Pancreas (tissue), 10 donors: ENCODE measurements at places on chromosomes 3 and 15. TPM values are rescaled to one million over a fixed set of nuclear protein-coding genes. Genes with fewer than 3 reads are reported as not detected.

The MYH15 gene
- 0.19 TPM for total RNA-seq

The CP gene
- 1.7 TPM for total RNA-seq

The PYGO1 gene
- total RNA-seq = 2.2 TPM

The SATB1 gene
- 40.0 TPM for total RNA-seq

The DHX30 gene
- 21.0 TPM for total RNA-seq

The TRIM71 gene
- not detected for total RNA-seq

The KBTBD8 gene
- 0.20 TPM for total RNA-seq

The GP9 gene
- not detected for total RNA-seq

The CGNL1 gene
- 30.6 TPM for total RNA-seq

The PPP1R14D gene
- total RNA-seq = 0.23 TPM

The FHIT gene
- 8.4 TPM for total RNA-seq

- DNase-seq = no peak
These were observed 1.5 kb upstream of the SKIL start for GRCh38 chr3:170355738-170356595.

GRCh38 chr15:91940496-91941381 is 87.2 kb downstream of the SLCO3A1 start:
- DNase-seq = no peak

DNA sequence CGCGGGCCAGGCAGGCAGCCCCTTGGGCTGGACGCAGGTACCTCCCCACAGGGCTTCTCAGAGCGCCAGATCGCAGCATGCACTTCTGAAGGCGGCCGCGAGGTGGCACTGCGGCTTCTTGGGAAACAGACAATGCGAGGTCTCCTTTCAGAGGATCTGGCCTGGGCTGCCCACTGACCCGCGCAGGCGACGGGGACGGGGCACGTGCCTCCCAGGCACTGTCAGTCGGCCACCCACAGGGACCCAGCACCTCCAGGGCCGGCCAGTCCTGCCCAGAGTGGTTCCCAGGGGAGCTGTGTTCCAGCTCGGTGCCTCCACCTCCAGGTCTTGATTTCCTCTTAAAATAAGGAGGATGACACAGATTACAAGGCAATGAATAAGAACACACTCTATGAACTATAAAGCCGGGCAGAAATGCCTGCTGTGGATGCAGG is 24.4 kb upstream of the TXNRD3 start:
- peak; percentile 61 for DNase-seq

- DNase-seq = no peak
These were observed 20.4 kb downstream of the CFAP100 start for GRCh38 chr3:126414961-126415660.

- no peak for DNase-seq
These were observed 327.4 kb downstream of the SHQ1 start for GRCh38 chr3:72520690-72521308.

DNA sequence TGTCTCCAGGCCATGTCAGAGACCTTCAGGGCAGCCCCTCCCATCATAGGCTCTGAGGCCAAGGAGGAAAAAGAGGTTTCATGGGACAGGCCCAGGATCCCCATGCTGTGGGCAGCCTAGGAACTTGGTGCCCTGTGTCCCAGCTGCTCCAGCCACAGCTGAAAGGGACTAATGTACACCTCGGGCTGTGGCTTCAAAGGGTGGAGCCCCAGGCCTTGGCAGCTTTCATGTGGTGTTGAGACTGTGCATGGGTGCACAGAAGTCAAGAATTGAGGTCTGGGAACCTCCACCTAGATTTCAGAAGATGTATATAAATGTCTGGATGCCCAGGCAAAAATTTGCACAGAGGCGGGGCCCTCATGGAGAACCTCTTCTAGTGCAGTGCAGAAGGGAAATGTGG is 6.6 kb upstream of the SSR3 start:
- DNase-seq = no peak

DNA sequence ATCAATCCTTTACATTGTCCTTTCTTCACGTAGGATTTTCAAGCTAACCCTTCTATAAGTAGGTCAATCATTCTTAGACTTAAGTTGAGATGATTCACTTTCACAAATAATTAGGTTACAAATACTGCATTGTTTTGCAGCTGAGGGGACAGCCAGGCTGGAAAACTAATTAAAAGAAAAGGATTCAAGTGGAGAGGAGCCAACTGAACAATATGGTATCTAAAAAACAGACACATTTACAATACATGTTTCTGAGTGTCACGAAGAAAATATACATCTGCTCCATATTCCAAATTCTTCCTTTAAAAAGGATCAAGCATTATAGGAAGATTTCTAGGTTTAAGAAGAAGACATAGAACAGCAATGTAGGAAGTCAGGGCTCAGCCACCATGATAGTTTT is 70.2 kb downstream of the PEAK1 start:
- DNase-seq = no peak

DNA sequence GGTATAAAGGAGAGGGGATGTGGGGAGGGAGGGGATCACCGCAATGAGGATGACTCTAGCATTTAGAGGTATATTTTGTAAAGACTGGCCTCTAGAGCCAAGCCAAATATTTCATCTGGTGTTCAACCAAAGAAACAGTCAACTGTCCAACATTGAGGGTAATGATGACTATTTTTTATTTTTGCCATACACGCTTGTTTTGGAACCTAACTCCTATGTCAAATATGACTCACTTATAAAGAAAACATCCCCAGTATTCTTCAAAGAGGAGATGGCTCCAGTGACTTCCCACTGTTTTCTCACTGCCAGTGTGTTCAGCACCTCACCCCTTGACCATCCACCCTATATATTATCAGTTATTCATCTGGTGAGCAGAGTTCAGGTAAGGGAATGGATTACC is 77.3 kb downstream of the WNT5A start:
- no peak for DNase-seq

- DNase-seq = no peak
These were observed 28.4 kb upstream of the MEF2A start for GRCh38 chr15:99537344-99537743.

GRCh38 chr15:40251486-40252140 is 12.8 kb downstream of the PAK6 start:
- no peak for DNase-seq

GRCh38 chr15:67850994-67851571 is 11.2 kb upstream of the RNU6-1 start:
- DNase-seq = no peak

- DNase-seq = no peak
These were observed 249.5 kb upstream of the TRIM42 start for GRCh38 chr3:140428380-140428779.

DNA sequence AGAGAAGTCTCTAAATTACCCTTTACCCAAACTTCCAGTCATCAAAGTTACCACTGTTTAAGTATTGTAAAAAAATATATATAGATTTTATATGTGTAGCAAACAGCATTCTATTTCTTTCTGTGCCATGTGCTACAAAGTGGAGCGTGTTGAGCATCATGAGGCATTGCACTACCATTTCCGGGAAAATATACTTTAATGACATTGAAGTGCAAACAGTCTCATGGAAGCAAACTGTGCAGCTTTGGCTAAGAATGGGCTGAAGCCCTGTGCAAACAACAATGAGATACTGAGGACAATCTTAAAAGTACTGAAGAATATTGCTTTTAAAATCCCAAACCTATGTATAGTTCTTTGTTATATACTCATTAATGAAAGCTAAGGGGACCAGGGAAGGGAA is 6.5 kb upstream of the RPL22L1 start:
- DNase-seq = no peak

DNA sequence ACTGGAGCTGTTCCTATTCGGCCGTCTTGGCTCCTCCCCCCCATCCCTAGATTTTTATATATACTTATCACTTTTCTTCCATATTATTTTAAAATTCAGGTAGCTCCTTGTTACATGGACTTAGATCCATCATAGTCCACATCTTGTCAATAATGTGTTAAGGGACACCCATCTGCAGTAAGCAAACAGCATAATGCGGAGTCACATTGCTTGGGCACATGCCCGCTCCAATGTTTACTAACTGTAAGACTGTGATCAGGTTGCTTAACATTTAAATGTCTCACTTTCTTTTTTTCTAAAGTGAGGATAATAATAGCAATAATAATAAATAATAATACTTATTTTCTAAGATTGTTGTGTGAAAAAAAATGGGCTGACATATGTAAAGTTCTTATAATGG is 303.2 kb upstream of the SOX14 start:
- no peak for DNase-seq

DNA sequence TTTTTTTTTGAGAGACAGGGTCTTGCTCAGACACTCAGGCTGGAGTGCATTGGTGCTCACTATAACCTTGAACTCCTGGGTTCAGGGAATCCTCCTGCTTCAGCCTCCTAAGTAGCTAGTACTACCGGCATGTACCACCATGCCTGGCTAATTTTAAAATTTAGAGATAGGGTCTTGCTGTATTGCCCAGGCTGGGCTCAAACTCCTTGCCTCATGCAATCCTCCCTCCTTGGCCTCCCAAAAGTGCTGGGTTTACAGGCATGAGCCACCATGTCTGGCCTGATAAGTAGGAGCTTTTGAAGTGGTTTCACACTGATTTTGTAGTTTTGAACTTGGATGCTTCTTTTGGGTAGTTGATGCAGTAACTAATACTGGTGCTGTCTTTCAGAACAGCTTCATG is 7.8 kb downstream of the MAP2K1 start:
- DNase-seq = no peak

DNA sequence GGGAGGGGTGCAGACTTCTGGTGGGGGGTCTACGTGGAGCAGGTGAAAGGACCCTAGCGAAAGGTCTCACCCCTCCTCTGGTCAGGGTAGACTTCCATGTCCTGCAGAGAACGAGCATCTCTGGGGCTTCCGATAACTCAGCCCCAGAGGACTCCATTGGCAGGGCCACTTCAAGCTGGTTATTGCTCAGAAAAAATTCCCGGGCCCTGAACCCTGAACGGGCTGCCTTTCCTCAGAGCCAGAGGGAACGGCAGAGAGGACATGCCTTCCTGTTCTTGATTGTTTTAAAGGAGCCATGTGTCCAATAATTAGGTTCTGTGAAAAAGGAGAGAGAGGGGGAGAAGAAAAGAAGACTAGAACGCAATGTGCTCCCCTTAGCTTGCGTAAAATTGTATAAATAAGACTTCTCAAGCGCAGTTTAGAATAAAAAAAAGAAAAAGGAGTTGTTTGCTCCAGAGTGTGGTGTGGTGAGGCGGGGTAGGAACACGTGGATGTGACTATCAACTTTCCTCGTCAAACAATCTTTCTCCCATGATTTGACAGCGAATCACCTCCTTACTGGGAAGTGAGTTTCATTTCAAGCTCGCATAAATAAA is 193.4 kb upstream of the UBE2E1 start:
- DNase-seq = no peak

DNA sequence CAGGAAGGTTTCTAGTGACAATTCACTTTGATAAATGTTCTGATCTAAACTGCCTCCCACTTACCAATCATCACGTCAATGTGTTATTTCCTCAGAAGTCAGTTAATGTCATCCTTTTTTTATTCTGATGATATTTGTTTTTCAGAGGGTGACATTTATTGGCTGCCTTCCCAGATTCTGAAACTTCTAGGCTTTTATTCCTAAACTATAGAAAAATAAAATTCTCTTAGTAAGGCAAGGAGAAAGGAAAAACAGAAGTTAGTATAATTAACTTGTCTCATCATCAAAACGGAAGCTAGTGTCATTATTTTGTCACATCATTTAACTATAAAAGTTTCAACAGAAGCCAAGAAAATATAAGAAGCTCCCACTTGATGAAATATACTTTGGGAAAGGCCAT is 100.0 kb upstream of the C3orf80 start:
- no peak for DNase-seq

DNA sequence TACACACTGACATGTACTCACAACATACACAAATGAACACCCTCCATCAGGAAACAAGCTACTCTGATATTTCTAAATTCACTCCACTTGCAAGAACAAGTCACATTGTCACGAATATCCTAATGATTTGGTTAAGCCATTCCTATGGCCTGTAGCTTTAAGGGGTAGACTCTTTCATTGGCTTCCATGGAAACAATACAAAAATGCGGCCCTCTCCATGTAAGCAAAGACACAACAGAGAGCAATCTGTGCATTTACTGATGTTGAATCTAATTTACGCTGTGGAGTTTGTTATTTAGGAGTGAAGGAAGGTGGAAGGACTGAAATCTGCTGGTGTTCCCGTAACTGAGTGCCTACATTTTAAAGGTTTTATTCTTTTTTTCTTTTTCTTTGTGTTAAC is 114.5 kb downstream of the FMN1 start:
- no peak for DNase-seq

- no peak for DNase-seq
These were observed 28.1 kb downstream of the DCLK3 start for GRCh38 chr3:36736301-36736700.

- no peak for DNase-seq
These were observed 41.3 kb downstream of the MEIS2 start for GRCh38 chr15:37059086-37059485.

- DNase-seq = no peak
These were observed 35.8 kb upstream of the FBN1 start for GRCh38 chr15:48681353-48681752.

- DNase-seq = no peak
These were observed 37.8 kb upstream of the BCL6 start for GRCh38 chr3:187783098-187783497.

- no peak for DNase-seq
These were observed 46.9 kb downstream of the CHSY1 start for GRCh38 chr15:101204739-101205535.

- no peak for DNase-seq
These were observed 133.8 kb upstream of the MCTP2 start for GRCh38 chr15:94097552-94097951.

GRCh38 chr3:182133752-182134151 is 422.0 kb downstream of the SOX2 start:
- no peak for DNase-seq

- no peak for DNase-seq
These were observed 91.0 kb upstream of the MBNL1 start for GRCh38 chr3:152177757-152178156.

DNA sequence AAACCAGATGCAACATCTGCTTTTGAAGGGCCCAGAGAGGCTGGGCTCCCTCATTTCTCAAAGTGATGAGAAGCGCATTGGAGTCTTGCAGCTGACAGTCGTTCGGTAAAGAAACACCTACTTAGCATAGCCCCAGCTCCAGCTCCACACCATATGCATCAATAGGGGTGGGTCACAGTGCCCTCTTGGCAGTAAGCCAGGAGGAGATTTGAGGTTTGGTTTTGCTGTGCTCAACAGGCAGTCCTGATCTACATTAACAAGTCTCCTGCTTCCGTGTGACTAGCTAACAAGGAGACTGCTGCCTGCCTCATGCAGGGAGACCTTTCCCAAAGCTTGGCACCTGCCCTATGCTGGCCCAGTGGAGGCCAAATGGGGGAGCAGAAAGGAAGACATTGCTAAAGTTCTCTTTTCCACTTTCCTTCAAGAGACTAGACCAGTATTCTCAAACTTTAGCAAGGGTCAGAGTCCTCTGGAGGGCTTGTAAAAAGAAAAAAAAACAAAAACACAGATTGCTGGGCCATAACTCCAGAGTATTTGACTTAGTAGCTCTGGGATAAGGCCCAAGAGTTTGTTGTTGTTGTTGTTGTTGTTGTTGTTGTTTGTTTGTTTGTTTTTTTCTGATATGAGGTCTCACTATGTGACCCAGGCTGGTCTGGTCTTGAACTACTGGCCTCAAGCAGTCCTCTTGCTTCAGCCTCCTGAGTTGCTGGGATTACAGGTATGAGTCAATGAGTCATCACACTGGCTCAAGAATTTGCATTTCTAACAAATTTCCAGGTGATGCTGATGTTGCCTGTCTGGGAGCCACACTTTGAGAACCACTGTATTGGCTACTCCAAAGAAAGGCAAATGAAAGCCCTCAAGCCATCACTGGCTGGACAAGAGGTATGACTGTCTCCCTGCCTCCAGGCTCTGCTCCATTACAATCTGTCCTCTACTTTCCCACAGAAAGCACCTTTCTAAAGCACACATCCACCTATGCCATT is 294.9 kb downstream of the RORA start:
- no peak for DNase-seq

GRCh38 chr15:75850708-75851107 is 7.5 kb downstream of the UBE2Q2 start:
- no peak for DNase-seq
